ENCODE measurements at places on chromosomes 11 and 22. TPM values are rescaled to one million over a fixed set of nuclear protein-coding genes. Genes with fewer than 3 reads are reported as not detected.

The ALDH3B2 gene
- total RNA-seq: not detected

The SH3BP1 gene
- total RNA-seq: 157 TPM

The FREY1 gene
- total RNA-seq: 3.9 TPM

The MMP12 gene
- not detected for total RNA-seq

The PPP6R3 gene
- 118 TPM for total RNA-seq

DNA sequence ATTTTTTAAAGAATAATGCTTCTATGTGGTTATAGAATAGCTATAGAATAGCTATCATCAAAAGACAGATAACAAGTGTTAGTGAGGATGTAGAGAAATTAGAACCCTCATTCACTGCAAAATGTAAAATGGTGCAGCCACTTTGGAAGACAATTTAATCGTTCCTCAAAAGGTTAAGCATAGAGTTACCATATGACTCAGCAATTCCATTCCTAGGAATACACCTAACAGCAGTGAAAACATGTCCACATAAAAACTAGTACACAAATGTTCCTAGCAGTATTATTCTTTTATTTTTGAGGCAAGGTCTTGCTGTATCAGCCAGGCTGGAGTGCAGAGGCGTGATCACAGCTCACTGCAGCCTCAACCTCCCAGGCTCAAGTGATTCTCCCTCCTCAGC is 34.0 kb downstream of the RTL6 start:
- peaks cover 21% of the 10 kb centered on the region for H3K4me1 ChIP-seq
- no peak for DNase-seq
- peaks cover 17% of the 10 kb centered on the region for H3K27me3 ChIP-seq
- no peak overlapping the region for H3K4me3 ChIP-seq

- H3K4me3 ChIP-seq: no peak overlapping the region
- no peaks in the 10 kb centered on the region for H3K4me1 ChIP-seq
- H3K36me3 ChIP-seq: no peaks in the 10 kb centered on the region
Measured at GRCh38 chr11:115391598-115391997, 112.6 kb downstream of the CADM1 start.

GRCh38 chr11:75954039-75954438 is 139.0 kb downstream of the UVRAG start:
- H3K27me3 ChIP-seq: no peaks in the 10 kb centered on the region
- H3K36me3 ChIP-seq: peaks cover 13% of the 10 kb centered on the region
- H3K4me3 ChIP-seq: no peak overlapping the region
- H3K27ac ChIP-seq: no peak overlapping the region
- DNase-seq: no peak
- H3K4me1 ChIP-seq: no peaks in the 10 kb centered on the region

GRCh38 chr11:18588297-18589252 is at the start of gene UEVLD:
TSS of gene UEVLD (minus strand) at chr11:18588734. CDS start at chr11:18588654, 80 bp downstream.
- peaks cover 7% of the 10 kb centered on the region for H3K4me1 ChIP-seq
- H3K4me3 ChIP-seq: no peak within 1 kb of the TSS
- H3K36me3 ChIP-seq: peaks cover 5% of the 10 kb centered on the region
- DNase-seq: peak; percentile 75
- no peak within 1 kb of the TSS for H3K27ac ChIP-seq

DNA sequence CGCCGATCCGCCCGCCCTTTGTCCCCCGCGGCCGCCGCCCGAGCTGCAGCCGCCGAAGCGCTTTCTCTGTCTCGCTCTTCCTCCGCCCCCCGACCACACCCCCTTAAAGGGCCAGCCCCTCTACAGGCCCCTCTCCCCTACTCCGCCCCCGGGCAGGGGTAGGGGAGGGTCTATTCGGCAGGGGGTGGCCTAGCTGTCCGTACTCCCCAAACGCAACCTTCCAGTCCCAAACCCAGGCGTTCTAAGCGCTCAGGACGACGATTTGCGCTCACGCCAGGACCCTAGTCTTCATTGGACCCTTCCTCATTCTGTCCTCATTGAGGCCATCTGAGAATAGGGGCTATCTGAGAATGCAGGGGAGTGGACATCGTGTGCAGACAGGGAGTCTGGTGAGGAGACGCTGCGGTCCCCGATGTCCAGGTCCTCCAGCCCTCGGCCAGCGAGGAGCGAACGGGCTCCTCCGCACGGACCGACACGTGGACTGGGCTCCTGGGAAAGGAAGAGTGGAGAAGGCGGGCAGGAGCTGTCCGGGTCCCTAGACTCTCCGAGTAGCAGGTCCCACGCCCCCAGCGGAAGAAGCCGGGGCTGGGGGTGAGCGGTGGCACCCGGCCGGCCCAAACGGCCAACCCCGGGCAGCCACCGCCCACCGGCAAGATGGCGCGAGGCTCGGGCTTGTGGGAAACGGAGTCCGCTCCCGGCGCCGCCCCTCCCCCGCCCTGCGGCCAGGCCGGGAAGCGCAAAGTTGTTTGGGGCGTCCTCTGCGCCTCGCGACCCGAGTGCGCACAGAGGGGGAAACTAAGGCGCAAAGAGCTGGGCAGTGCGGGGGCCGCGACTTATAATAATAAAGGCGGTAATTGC is at the start of gene PPP1R14B:
TSS of gene PPP1R14B (minus strand) at position 73 of the 858 bp plus-strand sequence. CDS start 270 bp downstream, outside the sequence.
- peaks cover 6% of the 10 kb centered on the region for H3K36me3 ChIP-seq
- peak within 1 kb of the TSS; percentile 90 for H3K27ac ChIP-seq
- peak; percentile 88 for DNase-seq
- H3K4me3 ChIP-seq: peak within 1 kb of the TSS; percentile 93
- H3K4me1 ChIP-seq: peaks cover 23% of the 10 kb centered on the region
- peaks cover 2% of the 10 kb centered on the region for H3K27me3 ChIP-seq

All from activated naive CD8-positive, alpha-beta T cell treated with anti-CD3 and anti-CD28 coated beads, Interleukin-2, amount 10 ng/mL, durations not matched to agents 7 days and 5 days (primary cell).